Urinary bladder (tissue), 4 donors: ENCODE measurements at places on chromosomes 3 and 15. TPM values are rescaled to one million over a fixed set of nuclear protein-coding genes. Genes with fewer than 3 reads are reported as not detected.

SERPINI2 gene
- 3.9 TPM for total RNA-seq

TMEM266 gene
- total RNA-seq, result 0.16 TPM

NPAP1 gene
- total RNA-seq, result 0.58 TPM

DNA sequence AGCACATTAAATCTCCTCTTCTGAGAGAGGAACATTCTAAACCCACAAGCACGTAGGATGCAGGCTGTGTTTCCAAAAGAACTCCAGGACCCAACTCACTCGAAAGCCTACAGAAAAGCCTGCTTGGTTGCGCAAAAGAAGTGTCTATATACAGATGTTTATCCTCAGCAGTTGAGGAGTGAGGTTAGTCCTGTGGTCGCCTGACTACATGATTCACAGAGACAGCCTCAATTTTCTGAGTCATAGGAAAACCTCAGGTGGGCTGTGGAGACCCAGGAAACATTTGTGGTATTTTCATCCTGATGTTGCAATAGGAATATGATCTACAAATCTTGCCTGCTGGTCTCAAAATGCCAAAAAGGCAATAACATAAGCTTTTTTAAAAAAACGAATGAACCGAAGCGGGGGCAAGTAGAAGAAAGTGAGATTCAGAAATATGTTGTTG is 183.8 kb upstream of the THRB start:
- no peak for DNase-seq

DNA sequence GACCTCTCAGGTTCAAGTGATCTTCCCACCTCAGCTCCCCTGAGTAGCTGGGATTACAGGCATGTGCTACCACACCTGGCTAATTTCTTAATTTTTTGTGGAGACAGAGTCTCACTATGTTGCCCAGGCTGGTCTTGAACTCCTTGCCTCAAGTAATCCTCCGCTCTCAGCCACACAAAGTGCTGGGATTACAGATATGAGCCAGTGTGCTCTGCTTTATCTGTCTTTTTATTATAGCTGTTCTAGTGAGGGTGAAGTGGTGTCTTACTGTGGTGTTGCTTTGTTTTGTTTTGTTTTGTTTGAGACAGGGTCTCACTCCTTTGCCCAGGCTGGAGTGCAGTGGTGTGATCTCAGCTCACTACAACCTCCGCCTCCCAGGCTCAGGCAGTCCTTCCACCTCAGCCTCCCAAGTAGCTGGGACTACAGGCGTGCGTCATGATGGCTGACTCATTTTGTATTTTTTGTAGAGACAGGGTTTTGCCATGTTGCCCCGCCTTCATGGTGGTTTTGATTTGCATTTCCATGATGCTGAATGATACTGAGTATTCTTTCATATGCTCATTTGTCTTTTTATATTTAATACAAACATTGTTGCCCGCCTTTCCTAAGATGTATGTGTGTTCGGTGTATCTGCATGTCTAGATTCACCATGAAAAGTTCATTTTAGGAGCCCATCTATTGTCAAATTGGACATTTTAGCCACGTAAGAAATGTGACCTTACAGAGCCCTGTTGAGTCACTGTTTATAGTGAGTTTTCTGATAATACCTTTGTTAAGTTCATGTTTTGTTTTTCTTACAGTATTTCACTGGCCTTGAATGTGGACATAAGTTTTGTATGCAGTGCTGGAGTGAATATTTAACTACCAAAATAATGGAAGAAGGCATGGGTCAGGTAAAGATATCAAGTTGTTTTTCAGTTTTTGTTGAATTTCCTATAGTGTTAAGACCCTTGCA is 80.6 kb downstream of the ARIH1 start:
- no peak for DNase-seq

DNA sequence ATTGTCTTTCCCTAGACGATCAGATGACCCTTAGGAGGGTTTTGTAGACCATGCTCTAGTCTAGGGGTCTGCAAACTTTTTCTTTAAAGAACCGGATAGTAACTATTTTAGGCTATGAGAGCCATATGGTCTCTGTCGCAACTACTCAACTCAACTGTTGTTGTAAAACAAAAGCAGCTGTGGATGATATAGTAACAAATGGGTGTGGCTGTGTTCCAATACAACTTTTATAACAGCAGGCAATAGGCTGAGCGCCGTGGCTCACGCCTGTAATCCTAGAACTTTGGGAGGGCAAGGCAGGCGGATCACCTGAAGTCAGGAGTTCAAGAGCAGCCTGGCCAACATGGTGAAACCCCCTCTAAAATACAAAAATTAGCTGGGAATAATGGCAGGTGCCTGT is 6.1 kb upstream of the CMTM6 start:
- no peak for DNase-seq

DNA sequence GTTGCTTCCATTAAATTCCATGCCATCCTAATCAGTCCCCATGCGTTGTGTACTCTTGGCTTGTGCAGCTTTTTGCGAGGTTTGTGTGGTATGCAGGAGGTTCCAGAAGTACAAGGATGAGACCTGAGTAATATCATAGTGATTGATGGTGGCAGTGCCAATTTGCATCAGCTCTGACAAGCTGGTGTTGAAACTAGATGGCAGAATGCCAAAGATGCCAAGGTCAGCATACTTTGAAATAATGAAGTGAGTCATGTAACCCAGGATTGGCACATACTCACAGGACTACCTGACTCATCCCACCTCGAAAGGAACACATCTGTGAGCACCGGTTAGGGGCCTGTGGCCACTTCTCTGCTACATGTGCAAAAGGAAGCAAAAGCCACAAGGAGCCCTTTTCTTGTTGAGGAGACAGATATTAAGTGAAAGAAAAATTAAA is 14.3 kb downstream of the KAT2B start:
- DNase-seq, result no peak

DNA sequence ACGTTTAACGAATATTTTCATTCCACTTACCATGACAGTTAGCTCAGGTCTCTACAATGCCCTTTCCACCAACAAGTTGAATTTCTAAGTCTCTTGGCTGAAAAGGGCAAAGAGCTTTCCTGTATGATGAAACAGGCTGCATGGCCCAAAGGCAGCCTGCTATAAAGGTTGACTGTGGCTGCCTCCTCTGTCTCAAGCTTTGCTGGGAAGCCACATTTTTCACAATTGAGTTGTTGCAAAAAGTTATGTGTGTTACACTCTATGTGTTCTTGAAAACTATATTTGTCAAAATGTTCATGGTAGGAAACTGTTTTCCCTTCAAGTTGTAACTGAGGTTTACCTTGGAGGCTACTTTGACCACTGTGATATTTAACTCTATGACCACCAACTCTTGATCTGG is 49.5 kb downstream of the DZIP1L start:
- DNase-seq, result no peak

- no peak for DNase-seq
Measured at GRCh38 chr3:111326144-111326995, 215.6 kb upstream of the CD96 start.

GRCh38 chr3:13338231-13338630 is 81.9 kb downstream of the NUP210 start:
- no peak for DNase-seq

DNA sequence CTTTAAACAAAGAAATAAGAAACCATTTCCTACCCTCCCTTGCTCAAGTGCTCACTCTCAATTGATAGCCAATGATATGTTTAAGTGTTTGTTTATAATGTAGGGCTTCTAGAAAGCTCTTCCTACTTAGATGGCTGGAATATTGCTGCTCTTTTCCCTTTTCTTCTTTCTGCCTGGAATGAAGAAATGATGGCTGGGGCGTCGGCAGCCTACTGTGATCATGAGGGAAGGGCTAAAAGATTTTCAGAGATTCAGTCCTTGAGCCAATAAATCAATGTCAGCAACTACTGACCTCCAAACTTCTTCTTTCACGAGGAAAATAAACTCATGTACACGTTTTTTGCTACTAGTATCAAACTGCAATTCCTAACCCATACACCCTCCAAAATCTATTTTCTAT is 2.1 kb upstream of the GPR27 start:
- DNase-seq, result no peak

- no peak for DNase-seq
Measured at GRCh38 chr3:18223974-18224373, 201.2 kb downstream of the SATB1 start.

GRCh38 chr15:81400640-81401236 is 26.7 kb upstream of the TMC3 start:
- DNase-seq, result no peak

GRCh38 chr15:63640146-63640545 is 43.0 kb downstream of the FBXL22 start:
- no peak for DNase-seq
